Hematopoietic multipotent progenitor cell treated with erythropoietin and hydrocortisone succinate and interleukin-3 and kit ligand, for 6 days (in vitro differentiated cells): ENCODE measurements at places on chromosomes 5 and 9.

DNA sequence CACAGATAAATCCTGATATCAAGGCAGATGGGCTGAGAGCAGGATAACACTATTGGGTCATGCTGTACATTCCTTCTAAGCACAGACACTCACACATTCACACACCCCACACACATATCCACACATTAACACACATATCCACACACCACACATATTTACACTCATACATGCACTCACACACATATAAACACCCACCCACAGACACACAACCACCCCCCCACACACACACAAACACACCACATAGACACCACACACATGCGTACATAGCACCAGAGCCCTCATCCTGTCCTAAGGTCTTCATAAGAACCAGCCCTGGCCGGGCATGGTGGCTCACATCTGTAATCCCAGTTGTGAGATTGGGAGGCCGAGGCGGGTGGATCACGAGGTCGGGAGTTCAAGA, 322.3 kb upstream of the ADCY2 start:
- no peak for DNase-seq

DNA sequence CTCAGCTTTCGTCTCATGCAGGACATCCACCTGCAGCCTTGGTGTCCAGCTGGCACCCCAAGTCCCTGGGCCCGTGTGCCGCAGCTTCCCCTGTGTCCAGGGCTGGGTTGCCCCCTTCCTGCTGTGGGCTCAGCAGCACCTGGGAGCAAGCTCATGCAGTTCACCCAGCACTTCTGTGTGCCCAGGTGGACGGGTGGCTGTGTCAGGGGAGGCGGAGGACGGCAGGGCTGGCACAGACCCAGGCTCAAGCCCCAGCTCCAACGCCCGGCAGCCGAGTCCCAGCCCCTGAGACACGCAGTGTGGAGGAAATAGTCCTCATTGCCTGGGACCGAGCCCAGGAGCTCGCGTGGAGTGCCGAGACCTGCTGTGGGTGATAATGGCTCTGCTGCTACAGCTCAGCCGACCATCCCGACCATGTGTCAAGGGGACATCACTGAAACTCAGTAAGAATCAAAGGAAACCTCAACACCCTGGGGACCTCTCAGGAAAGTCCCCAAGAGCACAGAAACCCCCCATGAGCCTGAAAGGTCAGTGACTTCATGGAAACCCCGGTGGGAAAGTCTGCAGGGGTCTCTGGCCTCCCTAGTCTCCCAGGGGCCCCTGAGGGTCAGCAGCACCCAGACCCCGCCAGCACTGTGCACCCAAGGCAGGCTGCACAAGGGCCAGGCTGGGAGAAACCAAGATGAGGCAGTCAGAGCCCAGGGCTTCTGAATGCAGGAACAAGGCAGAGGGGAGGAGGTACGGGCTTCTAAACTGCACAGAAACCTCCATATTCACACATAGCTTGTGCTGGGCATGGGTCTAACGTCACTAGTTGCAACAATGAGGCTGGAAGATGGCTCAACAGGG, 38.8 kb downstream of the LPCAT1 start:
- DNase-seq = no peak

DNA sequence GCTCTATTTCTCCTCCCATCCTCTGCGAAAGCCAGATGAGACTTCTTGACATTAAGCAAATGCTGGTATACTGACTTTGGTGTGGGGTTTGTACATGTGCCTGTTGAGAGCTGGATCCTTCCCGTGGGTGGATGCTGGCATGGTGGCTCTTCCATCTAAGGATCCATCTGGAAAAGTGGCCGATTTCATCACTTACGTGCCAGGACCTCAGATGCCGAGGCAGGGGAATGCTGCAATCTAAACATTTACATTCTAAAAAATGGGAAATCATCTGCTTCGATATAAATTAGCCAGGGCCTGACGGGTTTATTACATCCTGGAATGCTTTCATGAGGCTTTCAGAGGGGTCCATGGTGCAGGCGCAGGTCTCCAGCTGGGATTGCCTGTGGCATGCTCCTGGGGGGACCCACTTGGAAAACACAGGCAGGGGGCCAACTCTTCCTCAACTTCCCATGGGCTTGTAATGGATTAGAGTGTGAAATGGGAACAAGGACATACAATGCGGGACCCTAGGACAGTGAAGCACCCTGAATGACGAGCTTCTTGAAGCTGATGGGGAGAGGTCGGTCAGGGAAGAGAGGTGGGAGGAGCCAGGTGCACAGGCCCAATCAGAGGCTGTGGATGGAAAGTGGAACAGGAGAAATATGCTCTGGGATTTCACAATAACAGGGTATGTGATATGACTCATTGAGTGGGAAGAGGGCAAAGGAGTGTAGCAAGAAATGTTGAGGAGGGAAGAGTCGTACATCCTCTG, 105.5 kb upstream of the PITX1 start:
- DNase-seq = no peak

DNA sequence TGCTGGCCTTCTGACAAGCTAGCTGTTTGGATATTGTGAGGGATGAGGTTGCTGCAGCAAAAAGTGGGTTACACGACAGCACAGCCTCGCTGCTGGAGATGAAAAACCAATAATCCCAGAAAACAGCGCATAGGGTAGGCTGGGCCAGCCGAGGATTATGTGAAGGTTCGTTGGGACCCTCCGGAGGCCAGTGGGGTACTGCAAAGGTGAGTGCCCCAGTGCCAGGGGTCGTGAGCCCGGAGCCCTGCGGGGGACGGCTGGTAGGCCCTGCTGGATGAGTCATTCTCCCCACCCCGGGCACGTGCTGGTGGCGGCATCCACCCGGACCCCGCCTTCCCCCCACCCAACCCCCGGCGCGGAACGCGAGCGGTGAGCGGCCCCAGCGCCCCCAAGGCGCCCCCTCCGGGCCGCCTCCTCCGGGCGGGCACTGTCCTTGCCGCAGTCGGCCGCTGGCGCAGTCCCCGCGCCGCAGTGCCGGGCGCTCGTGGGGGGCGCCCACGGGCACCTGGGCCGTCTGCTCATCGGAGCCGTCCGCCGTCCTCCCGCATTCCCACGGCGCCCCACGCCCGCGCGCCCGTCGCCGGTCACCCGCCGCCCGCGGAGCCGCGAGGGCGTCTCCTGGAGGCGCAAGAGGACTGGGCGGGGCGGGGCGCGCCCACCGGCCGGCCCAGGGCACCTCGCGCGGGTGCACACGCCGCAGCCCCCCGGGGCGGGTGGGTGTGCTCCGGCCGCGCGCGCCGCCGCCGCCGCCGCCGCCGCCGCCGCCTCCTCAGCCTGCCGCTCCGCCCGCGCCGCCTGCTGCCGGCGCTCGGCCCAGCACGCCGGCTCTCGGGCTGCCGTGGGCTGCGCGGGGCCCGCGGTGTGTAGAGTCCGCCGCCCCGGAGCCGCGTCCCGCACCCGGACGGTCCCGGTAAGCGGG, at the start of gene PHF24:
PHF24 (plus strand) TSS at position 794 of the 919 bp plus-strand sequence. CDS start 13,014 bp downstream, outside the sequence.
- peak; percentile 30 for DNase-seq

- no peak for DNase-seq
Measured at GRCh38 chr9:106860721-106861639, 2.0 kb upstream of the ZNF462 start.

DNA sequence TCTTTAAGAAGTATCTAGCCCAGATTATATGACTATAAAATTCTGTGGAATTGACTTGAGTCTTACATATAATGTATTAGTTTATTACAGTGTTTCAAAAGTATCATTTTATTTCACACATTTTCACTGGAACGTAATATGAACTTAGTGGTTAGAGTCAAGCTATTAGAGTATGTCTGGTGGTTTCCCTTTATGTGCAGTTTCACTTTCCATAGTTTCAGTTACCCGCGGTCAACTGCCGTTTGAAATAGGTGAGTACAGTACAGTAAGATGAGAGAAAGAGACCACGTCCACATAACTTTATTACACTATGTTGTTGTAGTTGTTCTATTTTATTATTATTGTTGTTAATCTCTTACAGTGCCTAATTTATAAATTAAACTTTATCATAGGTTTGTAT, 50.5 kb downstream of the COMMD10 start:
- DNase-seq = peak; percentile 11

DNA sequence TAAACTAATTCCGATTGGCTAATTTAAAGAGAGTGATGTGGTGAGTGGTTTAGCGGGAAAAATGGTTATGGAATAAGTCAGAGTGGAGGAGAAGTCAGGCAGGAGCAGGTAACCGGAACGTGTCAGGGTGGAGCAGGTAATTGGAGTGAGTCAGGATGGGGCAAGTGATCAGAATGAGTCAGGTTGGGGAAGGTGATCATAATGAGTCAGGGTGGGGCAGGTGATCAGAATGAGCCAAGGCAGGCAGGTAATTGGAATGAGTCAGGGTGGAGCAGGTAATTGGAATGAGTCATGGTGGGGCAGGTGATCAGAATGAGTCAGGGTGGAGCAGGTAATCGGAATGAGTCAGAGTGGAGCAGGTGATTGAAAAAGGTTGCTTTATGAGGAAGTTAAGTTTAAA, 101.4 kb downstream of the TMEM167A start:
- no peak for DNase-seq

DNA sequence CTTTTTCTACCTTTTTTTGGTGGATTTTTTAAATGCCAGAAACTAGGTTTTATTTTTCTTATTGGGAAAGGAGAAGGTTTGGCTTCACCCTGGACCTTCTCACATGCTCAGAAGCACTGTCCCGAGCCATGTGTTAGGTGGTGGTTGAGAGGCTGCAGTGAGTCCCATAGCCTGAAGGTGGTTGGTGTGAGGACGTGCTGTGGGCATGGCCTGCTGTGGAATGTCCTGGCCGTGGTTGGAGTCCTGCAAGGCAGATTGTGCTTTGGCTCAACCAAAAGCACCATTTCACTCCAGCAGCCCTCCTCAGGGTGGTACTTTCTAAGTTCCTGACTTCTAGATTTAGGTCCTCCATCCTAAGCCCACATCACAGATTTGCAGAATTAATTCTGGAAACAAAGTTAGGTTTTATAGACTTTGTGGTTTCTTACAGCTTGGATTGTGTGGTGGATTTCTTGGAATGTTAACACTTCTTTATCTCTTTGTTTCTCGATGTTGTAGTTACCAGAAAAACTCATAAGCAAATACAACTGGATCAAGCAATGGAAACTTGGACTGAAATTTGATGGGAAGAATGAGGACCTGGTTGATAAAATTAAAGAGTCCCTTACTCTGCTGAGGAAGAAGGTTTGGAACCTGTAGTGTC, 22.6 kb downstream of the OTULIN start:
- DNase-seq = no peak

- DNase-seq = no peak
Measured at GRCh38 chr5:157519579-157520253, 55.9 kb downstream of the ADAM19 start.

GRCh38 chr5:107388141-107388861, 282.4 kb downstream of the EFNA5 start:
- peak; percentile 4 for DNase-seq

GRCh38 chr5:96972599-96973334, 36.9 kb downstream of the LNPEP start:
- DNase-seq = no peak

GRCh38 chr5:64384765-64385164, 121.0 kb upstream of the RGS7BP start:
- peak; percentile 19 for DNase-seq

DNA sequence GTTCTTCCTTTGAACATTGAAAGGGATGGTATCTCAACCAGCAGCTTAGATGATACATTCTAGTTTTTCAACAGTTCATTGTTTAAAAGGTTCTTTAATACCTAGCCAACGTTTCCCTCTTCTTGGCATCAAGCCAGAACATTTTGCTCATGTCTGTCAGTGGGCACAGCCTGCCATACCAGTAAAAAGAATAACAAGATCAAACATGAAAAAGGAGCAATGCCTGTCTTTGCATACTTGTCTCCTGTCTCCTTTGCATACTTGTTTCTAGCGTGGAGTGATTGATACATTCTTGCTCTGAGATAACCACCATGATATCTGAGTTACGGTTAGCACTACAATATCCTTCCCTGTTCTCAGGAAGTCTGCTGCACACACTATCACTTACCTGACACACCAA, 248.6 kb upstream of the DAPK1 start:
- no peak for DNase-seq

DNA sequence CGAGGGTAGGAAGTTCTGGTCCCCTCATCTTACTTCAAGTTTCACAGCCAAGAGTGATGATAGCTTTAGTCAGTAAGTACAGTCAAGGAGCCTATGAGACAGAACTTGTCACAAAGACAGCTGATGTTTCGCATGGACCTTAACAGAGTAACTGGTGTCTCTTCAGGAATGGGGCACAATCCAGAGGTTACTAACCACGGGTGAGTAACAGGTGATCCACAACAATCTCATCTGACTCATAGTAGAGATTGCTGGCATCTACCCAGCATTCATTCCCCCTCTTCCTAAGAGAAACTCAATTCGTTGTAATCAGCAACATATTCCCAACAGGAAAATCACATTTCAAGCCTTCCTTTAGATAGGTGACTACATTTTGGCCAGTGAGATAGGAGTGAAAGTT, 126.7 kb downstream of the SNX18 start:
- no peak for DNase-seq

- peak; percentile 62 for DNase-seq
Measured at GRCh38 chr5:80569961-80570786, at the start of gene ANKRD34B. Gene ANKRD34B (minus strand): TSS chr5:80570280. CDS start chr5:80560019, 10,261 bp downstream.

GRCh38 chr5:81826128-81826527, 75.2 kb upstream of the SSBP2 start:
- no peak for DNase-seq

- DNase-seq = no peak
Measured at GRCh38 chr9:37987467-37987981, 81.5 kb downstream of the SHB start.

DNA sequence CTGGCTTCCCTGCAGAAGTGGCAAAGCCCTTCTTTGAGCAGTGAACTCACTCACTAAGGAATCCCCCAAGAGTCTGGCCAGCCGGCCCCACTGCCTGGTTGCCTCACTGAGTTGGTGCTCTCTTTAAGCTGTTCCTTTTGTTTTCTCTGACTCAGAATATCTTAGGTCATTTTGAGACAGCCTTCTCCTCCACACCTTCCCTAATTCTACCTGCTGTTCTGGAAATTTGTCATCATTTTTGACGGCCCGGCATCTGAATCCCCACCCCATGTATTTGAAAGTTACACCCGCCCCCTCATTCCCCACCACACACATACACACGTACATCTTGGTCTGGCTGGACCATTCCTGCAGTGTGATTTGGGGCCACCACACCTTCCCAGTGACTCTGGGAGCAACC, 41.8 kb downstream of the FGF1 start:
- DNase-seq = no peak
